ENCODE measurements at places on chromosomes 3 and 15.

- no peak for DNase-seq
These were observed 112.9 kb upstream of the ARHGEF3 start for GRCh38 chr3:56914646-56915045.

DNA sequence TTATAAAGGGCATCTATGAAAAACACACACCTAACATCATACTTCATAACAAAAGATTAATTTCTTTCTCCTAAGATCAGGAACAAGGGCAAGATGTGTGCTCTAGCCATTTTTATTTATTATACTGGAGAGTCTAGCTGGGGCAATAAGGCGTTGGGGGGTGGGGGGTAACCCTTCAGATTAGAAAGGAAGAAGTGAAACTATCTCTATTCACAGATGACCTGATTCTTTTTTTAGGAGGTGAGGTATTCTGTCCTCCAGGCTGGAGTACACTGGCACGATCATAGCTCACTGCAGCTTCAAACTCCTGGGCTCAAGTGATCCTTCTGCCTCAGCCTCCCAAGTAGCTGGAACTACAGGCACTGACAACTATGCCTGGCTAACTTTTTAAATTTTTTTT is 89.5 kb upstream of the MANF start:
- no peak for DNase-seq

DNA sequence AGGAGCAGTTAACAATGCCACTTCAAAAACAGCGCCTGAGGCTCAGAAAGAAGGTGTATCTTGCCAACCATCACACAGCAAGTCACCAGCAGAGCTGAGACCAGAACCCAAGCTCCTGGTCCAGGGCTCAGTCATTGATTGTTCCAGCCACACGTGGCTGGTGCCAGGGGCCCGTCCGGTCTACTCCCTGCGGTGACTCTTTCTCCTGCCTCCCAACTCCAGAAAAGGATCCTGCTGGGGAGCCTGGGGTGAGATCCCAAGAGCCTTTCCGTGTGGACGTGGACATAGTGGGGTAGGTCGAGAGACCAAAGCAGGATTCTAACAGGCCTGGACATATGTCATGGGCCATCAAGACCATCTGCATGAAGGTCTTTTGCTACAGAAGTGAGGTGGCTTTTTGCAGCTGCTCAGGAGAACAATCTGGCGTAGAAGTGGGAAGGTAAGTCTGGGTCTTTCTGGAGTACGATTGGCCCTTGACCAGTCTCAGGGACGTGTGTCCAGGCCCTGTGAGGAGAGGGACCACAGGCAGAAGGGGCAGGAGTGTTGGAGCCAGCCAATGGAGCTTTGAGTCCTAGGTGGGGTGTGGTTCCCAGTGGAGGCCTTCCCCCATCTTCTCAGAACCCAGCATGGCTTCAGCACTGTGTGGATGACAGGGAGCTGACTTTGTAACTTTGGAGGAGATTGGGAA is 105.4 kb downstream of the HMG20A start:
- no peak for DNase-seq

- no peak for DNase-seq
These were observed 341.7 kb upstream of the PROK2 start for GRCh38 chr3:72126441-72127223.

DNA sequence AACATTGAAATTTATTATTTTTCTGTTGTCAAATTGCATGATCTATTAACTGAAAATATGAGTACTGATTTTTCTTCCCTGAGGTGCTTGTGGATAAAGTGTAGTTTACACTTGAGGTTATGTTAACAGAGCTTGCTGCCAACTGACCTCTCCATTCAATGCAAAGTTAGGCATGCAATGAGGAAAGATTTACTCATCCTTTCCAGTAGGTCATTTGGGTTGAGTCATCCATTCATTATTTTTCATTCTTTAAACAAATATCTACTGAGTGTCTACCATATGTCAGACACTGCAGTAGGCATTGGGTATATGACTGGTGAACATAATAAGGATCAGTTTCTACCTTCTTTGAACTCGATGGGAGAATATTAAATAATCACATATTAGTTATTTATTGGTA is 604.1 kb downstream of the EDEM1 start:
- DNase-seq = no peak
